ENCODE measurements at places on chromosomes 7 and 10. TPM values are rescaled to one million over a fixed set of nuclear protein-coding genes. Genes with fewer than 3 reads are reported as not detected.

GRCh38 chr7:38211940-38212339 is 33.9 kb downstream of the STARD3NL start:
- DNase-seq, result peak; percentile 31

DNA sequence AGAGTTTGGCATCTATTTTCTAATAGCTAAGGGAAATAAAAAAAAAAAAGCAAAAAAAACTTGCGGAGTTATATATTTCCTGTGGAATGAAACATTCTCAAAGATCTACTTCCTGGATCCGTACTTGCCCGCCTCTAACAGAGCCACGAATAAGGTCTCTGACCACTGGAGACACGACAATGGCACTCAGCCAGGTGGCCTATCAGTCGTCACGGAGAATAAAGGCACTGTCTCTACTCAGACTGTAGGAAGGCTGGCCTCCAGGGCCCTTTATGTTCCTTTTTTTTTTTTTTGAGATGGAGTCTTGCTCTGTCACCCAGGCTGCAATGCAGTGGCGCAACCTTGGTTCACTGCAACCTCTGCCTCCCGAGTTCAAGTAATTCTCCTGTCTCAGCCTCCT is 58.7 kb downstream of the RGS10 start:
- no peak for DNase-seq

Gene TMEM139
- 4.7 TPM for total RNA-seq

- DNase-seq, result no peak
These were observed 7.9 kb downstream of the KNDC1 start for GRCh38 chr10:133167693-133168616.

- DNase-seq, result no peak
These were observed 2.0 kb downstream of the ANKRD2 start for GRCh38 chr10:97574374-97575126.

DNA sequence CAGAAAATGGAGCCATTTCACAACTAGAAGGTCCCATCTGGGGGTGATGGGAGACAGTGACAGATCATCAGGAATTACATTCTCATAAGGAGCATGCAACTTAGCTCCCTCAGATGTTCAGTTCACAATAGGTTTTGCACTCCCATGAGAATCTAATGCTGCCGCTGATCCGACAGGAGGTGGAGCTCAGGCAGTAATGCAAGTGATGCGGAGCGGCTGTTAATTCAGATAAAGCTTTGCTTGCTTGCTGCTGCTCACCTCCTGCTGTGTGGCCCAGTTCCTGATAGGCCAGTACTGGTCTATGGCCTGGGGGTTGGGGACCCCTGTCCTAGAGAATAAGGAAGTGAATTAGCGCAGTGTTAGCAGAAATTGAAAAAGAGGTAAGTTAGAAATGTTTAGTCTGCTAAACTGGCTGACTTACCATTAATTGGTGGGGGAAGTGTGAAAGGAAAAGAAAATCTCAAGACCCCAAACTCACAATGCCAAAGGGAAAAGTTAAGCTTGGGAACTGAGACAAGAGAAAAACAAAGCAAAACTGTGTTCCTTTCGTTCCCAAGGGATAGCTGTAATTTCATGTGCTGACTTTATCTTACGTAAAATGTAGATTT is 76.4 kb downstream of the LYZL2 start:
- DNase-seq, result no peak

DNA sequence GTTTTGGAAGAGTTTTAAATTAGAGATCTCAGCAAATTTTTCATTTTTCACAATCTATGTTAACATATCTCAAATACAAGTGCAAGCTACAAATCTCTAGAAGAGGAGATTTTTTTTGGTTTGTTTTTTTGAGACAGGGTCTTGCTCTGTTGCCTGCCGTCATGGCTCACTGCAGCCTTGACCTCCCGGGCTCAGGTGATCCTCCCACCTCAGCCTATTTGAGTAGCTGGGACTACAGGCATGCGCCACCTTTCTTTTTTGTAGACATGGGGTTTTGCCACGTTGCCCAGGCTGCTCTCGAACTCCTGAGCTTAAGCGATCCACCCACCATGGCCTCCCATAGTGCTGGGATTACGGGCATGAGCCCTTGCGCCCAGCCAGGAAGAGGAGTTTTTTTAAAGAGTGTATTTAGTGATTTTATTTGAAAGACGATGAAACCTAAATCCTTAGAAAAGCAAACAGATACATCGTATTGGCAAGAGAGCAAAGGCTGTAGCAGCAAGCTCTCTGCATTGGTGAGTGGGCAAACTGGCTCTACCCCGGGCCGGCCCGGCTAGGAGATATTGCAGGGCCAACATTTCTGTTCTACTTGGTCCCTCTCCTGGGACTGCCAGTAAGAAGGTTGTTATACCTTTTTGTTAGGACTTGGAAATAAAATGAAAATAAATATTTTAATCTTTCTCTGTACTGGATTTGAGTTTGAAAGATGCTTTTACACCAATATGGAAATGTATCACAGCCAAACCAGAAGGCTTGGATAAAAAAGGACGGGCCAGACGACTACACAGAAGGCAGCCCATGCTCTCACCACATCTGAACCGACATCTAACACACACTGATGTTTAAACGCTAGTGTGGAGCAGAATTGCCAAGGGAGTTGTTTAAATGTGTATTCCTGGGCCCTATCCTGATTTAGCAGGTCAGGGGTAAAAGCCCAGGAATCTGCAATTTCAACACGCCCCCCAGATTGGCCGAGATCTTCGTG is 49.6 kb upstream of the RHEB start:
- no peak for DNase-seq

- DNase-seq, result no peak
These were observed 75.9 kb downstream of the VSTM4 start for GRCh38 chr10:49039409-49039808.

DNA sequence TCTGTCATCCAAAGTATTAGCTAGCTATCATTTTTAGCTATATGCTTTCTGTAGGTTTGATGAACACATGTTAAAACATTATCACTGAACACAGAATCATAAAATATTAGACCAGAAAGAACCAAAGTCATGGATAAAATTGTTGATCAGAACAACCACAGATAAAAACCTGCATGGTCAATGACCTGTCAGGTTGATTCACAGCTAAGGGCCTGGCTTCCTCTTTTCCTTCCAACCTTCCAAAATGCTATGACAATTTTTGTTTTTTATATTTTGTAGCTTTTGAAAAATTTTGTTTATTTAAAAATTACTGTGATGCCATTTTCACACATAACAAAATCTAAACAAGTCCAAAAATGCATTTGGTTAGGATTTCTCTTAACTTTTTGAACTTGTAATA is 444.4 kb upstream of the CHRM2 start:
- no peak for DNase-seq

GRCh38 chr7:107712025-107712424 is 31.9 kb upstream of the CBLL1 start:
- no peak for DNase-seq

- DNase-seq, result no peak
These were observed 54.9 kb upstream of the NAMPT start for GRCh38 chr7:106339513-106340246.

Gene GFRA1
- total RNA-seq, result 7.5 TPM

Gene EBF3
- total RNA-seq, result 4.4 TPM

Gene MPLKIP
- 19.5 TPM for total RNA-seq

Gene EN2
- total RNA-seq, result 0.35 TPM

Gene OPALIN
- not detected for total RNA-seq

Gene APBB1IP
- 8.4 TPM for total RNA-seq

Gene TAS2R41
- total RNA-seq, result not detected

GRCh38 chr10:121598263-121599249 is at the start of gene FGFR2:
Gene FGFR2, minus strand, starts transcription at chr10:121598444. Its CDS starts 4,627 bp downstream, at chr10:121593817.
- DNase-seq, result peak; percentile 91

GRCh38 chr10:58508316-58508715 is 4.4 kb upstream of the BICC1 start:
- no peak for DNase-seq

Gene GPNMB
- 190 TPM for total RNA-seq

GRCh38 chr7:25109276-25109675 is 15.8 kb downstream of the CYCS start:
- no peak for DNase-seq

- no peak for DNase-seq
These were observed 14.1 kb downstream of the SH2B2 start for GRCh38 chr7:102300643-102301221.

DNA sequence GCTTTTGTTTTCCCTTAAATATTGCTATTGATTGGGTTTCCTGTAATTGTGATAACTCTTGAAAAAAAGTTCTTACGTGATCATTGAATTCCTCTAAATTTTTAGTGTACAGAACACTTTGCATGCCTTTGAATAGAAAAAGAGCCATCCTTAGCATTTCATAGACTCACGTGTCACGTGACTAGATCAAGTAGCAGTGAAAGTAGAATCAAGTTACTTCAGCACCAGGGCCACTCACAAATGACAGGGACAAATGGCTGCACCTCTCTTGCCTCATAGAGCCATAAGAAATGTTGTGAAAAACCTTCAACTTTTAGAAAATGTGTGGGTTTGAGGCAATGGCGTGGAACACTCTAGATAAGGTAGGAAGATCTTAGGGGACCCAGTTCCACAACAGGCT is 203.8 kb downstream of the ZEB1 start:
- DNase-seq, result no peak

GRCh38 chr7:128791121-128791971 is at the start of gene CCDC136:
Gene CCDC136, plus strand, starts transcription at chr7:128791968. Its CDS starts 444 bp downstream, at chr7:128792412.
- peak; percentile 89 for DNase-seq

DNA sequence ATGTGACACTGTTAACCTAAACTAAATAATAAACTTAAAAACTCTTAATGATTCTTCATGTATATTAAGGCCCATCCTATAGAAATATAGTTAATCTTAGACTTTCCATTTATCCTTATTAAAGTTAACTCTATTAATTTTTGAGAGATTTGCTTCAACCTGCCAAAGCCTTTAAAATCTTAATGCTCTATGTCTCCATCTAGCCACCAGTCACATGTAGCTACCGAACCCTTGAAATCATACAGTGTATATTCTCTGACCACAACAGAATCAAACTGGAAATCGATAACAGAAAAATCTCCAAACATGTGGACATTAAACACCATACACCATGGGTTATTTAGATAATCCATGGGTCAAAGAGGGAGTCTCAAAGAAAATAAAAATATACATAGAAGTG is 51.9 kb downstream of the ASZ1 start:
- no peak for DNase-seq

GRCh38 chr7:155289107-155289506 is 8.6 kb upstream of the INSIG1 start:
- DNase-seq, result no peak

DNA sequence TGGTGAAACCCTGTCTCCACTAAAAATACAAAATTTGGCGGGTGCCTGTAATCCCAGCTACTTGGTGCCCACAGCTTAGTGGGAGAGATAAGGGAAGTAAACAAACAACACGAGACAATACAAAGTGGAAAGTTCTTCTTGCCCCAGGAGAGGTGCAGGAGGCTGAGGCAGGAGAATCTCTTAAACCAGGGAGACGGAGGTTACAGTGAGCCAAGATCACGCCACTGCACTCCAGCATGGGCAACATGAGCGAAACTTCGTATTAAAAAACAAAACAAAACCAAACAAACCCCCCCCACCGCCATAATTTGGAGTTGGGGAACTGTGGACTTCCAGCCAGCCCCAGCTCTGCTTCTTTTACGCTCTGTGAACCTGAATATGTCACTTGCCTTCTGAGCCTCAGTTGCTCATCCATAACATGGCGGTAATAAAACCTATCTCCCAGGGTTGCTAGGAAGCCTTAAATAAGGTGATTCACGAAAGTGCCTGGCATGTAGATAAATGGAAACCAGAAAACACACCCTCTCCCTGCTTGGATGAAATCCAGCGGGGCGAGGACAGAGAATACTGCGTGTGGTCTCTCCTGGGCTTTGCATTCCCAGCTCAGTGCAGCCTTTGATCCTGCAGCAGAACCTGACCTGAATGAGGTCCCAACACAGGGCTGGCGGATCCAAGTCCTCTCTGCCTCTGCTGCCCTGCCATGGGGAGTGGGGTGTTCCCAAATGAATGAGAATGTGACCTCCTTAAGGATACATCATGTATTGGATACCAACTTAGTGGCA is 10.2 kb downstream of the MLXIPL start:
- DNase-seq, result no peak

Gene CYP26A1
- total RNA-seq, result not detected

GRCh38 chr7:64541438-64542359 is 21.2 kb downstream of the ZNF680 start:
- no peak for DNase-seq

DNA sequence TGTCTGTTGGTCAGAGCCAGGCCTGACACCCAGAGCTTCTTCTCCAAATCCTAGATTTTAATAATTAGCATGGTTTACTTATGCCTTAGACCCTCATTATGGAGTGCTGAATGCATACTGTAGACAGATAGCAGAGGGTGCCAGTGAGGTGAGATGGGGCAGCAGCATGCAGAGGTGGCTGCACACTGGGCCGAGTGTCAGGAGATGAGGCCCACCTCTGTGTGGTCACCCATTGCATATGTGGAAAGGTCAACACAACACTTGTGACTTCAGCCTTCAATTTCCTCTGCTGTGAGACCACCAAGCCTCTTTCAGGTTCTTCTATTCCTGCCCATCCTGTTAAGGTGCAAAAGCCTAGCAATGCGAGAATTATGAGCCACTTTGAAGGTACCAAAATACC is 39.7 kb upstream of the NMT2 start:
- DNase-seq, result no peak

DNA sequence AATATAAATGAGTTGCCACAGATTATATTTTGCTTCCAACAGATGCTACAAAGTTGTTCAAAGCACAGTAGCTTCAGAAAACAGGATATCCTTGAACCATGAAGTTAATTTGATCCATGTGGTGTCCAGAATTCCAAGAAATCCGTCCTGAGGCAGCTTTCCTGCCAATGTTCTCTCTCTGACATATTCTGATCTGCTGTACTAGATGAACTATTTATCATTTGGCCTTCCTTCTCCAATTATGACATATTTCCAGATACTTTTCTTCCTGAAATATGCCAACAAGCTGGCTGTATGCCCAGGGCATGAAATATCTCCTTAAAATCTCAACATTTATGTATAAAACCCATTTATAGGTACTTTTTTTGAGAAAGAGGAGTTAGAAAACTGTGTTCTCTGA is 141.1 kb downstream of the SPAG6 start:
- DNase-seq, result no peak

GRCh38 chr10:10644008-10644646 is 373.5 kb upstream of the CELF2 start:
- DNase-seq, result no peak

GRCh38 chr10:30022590-30022989 is 36.8 kb downstream of the JCAD start:
- DNase-seq, result no peak

Gene JCAD
- 37.7 TPM for total RNA-seq

Data from right cardiac atrium (tissue), 5 donors.